ENCODE measurements at places on chromosomes 4 and X.

DNA sequence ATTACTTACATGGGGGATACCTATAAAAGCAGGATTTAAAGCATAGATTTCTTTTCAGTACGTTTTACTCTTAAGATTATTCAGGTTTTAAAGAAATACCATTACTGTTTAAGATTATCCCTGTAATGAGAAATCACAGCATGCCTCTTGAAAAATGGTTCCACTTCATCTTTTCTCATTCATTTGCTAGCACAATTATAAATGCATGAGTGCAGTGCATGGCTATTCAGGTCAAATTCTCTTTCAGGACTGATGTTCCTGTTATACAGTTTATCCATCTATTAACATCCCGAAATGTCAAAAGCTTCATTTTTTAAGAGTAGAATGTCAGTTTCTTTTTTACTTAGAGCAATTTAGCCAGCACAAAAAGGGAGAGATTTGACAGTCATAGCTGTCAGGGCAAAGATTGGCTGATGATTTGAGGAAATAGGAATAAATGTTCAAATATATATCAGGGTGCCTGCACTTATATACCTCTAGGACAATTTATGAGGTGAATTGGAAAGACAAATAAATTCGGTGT, 135.2 kb downstream of the ADGRL3 start:
- no peak for DNase-seq

- DNase-seq = no peak
Observed at GRCh38 chr4:185903205-185903604, 91.2 kb upstream of the SORBS2 start.

DNA sequence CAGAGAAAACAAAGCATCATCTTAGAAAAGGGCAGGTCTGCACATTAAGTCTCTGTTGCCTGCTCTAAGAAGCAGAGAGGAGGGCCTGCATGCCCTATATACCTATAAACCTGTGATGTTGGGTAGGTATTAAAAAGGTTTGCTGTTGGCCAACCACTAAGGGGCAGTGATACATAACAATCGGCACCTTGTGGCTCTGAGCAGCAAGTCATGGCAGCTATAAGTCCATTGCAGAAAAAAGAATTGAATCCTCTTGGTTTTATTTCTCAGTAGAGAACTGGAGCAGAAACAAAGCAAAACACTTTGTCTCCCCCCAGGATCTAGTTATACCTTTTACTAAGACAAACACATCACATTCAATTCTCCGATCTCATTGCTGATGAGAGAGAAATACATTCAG, 1364.4 kb downstream of the STIM2 start:
- no peak for DNase-seq

GRCh38 chr4:108087293-108087967, 81.3 kb downstream of the LEF1 start:
- DNase-seq = no peak

DNA sequence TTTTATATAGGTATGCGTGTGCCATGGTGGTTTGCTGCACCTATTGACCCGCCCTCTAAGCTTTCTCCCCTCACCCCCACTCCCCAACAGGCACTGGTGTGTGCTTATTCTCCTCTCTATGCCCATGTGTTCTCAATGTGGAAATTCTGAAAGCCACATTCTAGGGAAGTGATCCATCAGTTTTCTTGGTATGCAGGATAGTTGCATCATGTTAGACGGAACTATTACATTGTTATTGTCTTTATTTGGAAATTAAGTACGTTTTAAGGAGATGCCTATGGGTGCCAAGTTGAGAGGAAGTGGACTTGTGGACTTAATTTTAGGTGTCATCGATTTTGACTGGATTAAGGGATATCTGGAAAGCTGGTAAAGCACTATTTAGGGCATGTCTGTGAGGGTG, 204.6 kb downstream of the RBM46 start:
- DNase-seq = no peak

DNA sequence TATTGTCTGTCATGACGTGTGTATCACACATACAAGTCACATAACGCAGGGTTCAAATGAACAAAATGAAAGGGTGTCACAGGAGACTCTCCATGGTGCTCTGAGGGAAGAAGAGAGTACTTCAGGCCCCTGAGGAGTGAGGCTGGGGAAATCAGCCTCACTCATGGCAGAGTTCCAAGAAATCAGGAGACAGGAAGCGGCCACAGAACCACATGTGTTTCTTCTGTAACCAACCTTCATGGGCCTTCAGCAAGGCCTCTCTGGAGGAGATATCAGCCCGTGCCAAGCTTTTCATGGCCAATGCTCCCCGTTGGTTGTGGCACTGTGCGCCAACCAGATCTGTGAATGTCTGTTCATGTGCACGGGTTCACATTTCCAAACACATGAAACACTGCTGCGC, 76.0 kb downstream of the NAT8L start:
- DNase-seq = no peak

DNA sequence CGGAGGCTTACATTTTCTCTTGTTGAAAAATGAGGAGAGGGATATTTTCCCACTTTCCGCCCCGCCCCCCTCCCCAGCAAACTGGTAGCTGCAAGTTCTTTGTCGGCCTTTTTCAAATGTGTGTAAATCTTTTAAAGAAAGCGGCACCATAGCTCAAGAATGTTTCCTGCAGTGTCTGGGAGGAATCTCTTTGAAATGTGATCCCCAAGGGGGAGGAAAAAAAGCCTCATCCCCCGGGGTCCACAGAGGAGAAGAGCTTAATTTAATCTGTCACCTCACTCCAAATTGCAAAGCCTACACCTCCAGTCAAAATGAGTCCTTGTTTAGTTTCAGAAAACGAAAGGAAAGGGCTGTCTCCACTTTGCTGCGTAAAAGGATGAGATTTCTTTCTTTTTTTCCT, 34.8 kb downstream of the ASMT start:
- DNase-seq = no peak

GRCh38 chrX:101260435-101260834, 30.7 kb downstream of the TAF7L start:
- no peak for DNase-seq

GRCh38 chr4:42151568-42152506, 618 bp downstream of the BEND4 start:
- peak; percentile 8 for DNase-seq

DNA sequence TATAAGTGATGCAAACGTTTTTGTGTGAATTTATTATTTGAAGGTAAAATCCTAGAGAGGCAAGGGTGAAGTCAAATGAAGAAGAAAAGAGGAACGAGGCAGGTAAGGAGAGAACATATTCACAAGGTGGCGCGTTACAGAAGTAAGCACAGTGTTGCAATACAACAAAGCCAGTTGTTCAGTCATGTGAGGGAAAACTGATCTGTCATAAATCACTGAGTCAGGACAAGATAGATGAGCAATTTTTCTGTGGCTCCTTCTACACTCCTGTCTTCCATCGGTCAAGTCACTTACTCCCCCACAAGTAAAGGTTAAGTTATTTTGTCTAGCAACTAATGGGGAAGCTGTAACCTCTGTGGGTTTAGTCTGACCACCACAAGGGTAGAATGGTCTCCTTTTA, 203.0 kb upstream of the GK2 start:
- DNase-seq = no peak

DNA sequence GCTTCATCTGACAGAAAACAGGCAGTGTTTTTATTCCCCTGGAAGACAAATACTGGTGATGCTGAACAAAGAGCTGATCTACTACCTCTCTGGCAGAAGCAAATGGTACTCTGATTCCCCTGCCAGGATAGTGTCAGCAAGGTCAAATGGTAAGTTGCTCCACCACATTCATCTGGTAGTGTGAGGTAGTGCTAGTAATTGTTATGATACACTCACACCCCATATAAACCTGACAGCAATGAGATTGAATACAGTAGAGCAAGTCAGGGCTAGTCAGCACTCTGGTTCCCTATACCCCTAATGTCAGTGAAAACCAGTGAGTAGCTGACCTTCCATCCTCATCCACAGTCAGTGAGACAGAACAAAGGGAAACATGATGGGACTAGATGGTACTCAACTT, 3.4 kb upstream of the SPIN4 start:
- no peak for DNase-seq

GRCh38 chr4:132071815-132072214, 1077.3 kb upstream of the PCDH10 start:
- DNase-seq = no peak
